Thyroid gland (tissue), 4 donors: ENCODE measurements at places on chromosomes 12 and 14.

DNA sequence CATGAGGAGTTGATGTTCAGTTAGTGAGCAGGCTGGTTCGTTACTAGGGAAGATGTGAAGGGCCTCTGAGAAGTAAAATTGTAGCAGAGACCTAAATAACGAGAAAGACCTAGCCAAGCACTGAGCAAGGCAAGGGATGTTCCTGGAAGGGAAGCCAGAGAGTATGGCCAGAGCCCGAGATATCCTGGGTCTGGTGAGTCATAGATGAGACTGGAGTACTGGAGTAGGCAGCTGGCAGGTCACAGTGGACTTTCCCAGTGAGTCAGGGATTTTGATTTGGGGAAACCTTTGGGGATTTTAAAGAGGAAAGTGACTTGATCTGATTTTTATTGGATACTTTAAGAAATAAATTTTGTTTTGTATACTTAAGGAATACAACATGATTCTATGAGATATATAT lies 369.0 kb downstream of the DIO2 start:
- no peaks in the 10 kb centered on the region for H3K27me3 ChIP-seq
- H3K4me3 ChIP-seq: no peak overlapping the region
- peak; percentile 2 for DNase-seq
- no peaks in the 10 kb centered on the region for H3K36me3 ChIP-seq
- H3K4me1 ChIP-seq: no peaks in the 10 kb centered on the region

GRCh38 chr14:59588101-59588500 lies 11.5 kb upstream of the CCDC175 start:
- no peak for DNase-seq
- no peaks in the 10 kb centered on the region for H3K4me1 ChIP-seq
- H3K27ac ChIP-seq: no peak overlapping the region
- no peak overlapping the region for H3K4me3 ChIP-seq

DNA sequence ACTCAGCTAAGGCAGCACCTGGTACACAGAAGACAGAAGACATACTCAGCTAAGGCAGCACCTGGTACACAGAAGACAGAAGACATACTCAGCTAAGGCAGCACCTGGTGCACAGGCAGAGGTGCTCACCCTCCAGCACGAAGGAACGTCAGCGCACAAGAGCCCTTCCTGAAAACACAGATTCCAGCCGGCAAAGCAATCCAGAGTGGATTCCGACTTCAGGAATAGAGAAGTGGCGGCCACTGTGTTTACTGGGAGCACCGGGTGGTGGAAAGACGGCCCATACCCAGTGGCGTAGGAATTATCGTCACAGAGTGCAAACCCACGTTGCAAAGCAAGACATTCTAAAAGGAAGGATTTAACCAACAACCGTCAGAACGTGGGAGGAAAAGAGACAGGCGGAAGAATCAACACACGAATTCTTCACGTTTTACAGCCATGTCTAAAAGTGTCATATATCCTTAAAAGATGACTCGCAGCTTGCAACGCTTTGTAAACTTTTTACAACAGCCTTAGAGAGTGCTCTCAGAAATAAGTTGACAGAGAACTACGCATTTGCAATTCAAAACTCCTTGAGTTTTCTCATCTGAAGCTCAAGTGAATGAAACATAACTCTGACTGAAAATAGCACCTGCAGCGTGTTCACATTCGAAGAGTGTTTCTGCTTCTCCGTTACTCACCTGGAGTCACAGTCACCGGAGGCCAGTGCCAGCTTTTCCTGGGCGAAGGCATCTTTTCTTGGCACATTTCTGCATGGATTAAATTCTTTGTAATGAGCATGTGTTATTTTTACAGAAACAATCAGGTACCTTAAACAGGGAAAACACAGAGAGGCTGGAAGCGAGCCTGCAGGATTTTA lies 55.8 kb upstream of the GALNT9 start:
- no peaks in the 10 kb centered on the region for H3K27me3 ChIP-seq
- DNase-seq: peak; percentile 35
- H3K4me1 ChIP-seq: peaks cover 14% of the 10 kb centered on the region
- no peaks in the 10 kb centered on the region for H3K36me3 ChIP-seq

DNA sequence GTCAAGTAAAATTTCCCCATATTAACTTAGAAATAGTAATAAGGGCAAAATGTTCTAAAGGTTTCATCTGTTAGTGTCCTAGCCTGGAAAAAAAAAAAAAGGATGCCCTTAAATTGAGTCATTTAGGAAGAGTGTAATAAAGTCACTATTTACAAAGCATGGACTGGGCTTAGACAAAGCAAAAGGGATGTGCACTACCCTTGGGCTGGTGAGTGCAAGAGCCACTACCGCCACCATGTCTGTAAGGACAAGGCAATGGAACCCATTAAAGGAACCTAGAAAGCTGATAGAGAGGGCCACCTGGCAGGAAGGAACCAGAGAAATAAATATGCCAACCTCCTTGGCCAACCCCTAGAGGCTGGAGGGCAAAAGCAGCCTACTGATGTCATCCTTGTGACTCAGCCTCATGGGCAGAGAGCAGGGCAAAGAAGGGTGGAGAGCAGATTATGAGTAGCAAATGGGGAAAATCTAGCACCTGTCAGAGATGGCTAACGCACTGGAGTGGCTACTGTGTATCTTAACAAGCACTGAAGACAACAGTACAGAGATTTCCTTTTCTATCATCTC lies 59.5 kb upstream of the FUT8 start:
- H3K4me1 ChIP-seq: no peaks in the 10 kb centered on the region
- no peak for DNase-seq
- no peaks in the 10 kb centered on the region for H3K27me3 ChIP-seq
- no peaks in the 10 kb centered on the region for H3K36me3 ChIP-seq
- H3K4me3 ChIP-seq: no peak overlapping the region

DNA sequence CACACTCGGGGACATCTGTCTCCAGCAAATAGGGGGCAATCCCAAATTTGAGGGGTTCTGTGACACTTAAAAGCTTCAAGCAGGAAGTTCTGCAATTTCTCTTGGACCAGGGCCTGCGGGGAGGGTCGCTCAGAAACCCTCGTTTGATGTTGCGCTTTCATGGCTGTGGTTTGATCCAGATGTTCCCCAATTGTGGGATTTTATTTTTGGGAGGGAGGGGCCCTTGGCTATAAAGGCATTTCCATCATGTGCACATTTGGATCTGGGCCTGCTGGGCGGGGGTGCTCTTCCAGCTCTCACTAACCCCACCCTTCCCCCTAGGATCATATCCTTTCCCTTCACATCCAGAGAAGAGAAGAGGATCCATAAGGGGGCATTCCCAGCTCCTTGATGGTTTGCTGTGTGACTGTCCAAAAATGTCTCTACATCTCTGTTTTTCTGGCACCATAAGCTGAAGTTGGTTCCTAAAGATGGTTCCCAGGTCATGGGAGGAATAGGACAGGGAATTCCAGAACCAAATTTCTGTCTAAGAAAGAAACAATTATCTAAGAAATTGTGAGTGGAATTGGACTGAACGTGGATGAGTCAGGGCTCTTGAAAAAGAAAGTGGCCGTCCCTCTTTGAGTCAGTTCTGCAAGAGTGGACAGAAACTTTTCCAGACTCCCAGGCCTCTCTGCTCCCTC lies 47.2 kb downstream of the SMUG1 start:
- peak overlapping the region; percentile 46 for H3K27ac ChIP-seq
- no peaks in the 10 kb centered on the region for H3K36me3 ChIP-seq
- no peaks in the 10 kb centered on the region for H3K4me1 ChIP-seq
- H3K4me3 ChIP-seq: no peak overlapping the region
- peak; percentile 51 for DNase-seq
- H3K27me3 ChIP-seq: no peaks in the 10 kb centered on the region

DNA sequence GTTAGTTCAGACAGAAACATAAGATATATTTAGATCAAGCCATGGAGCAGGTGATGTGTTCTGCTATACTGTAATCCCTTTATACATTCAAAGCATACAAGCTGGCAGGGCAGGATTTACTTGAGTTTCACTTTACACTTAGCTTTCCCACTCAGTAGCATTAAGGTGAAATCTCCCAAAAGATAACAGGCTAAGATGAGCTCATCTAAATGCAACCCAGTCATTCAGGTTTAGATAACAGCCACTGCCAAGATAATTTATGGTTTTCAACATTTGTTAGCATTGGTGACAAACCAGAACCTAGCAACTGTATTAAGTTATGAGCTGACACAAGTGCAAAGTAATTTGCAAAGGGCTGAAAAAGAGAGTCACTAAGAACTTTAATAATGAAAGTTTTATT lies 925.1 kb upstream of the ATXN7L3B start:
- H3K27ac ChIP-seq: no peak overlapping the region
- DNase-seq: no peak
- H3K27me3 ChIP-seq: no peaks in the 10 kb centered on the region
- H3K4me1 ChIP-seq: no peaks in the 10 kb centered on the region
- H3K36me3 ChIP-seq: no peaks in the 10 kb centered on the region

- H3K27ac ChIP-seq: no peak overlapping the region
- H3K4me3 ChIP-seq: no peak overlapping the region
- DNase-seq: no peak
- H3K36me3 ChIP-seq: peaks cover under 1% of the 10 kb centered on the region
- no peaks in the 10 kb centered on the region for H3K27me3 ChIP-seq
These were observed 114.8 kb downstream of the EML1 start for GRCh38 chr14:99907761-99908652.

DNA sequence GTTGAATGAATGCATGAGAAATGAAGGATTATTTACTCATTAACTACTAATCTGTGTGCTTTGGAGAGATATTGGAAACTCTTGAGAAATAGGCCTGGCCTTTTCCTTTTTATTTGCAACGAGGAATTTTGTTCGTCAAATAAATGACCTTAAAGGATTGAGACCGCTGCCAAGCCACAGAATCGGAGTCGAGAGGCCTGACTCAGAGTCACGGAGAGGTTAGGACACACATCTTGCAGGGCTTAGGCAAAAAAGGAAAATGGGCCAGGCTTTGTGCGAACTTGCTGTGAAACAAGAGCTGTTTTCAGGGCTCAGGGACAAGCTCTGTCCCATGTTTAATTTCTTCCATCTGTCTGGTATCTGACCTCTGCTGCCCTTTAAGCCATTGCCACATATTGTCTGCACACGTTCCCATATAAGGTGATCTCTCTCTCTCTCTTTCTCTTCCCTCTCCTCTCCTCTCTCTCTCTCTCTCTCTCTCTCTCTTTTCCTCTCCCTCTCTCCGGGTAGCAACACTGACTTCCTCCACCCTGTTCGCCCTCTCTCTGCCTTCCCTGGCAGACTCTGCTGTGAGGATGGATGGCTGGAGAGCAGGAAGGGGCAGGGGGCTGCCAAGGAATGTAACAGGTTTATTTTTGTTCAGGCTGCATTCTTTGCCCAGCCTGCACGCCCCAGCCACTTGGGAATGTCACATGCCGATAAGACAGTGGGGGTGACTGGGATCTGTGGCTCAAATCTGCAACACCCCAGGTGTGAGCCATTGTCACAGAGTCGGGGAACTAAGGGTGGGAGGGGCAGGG lies 14.9 kb upstream of the IFT81 start:
- H3K4me1 ChIP-seq: peaks cover 4% of the 10 kb centered on the region
- H3K4me3 ChIP-seq: no peak overlapping the region
- peak overlapping the region; percentile 89 for H3K27ac ChIP-seq
- no peaks in the 10 kb centered on the region for H3K27me3 ChIP-seq
- peak; percentile 71 for DNase-seq
- no peaks in the 10 kb centered on the region for H3K36me3 ChIP-seq

- H3K27ac ChIP-seq: no peak overlapping the region
- H3K4me1 ChIP-seq: no peaks in the 10 kb centered on the region
- H3K36me3 ChIP-seq: no peaks in the 10 kb centered on the region
- DNase-seq: no peak
- no peak overlapping the region for H3K4me3 ChIP-seq
These were observed 175.5 kb downstream of the TMTC2 start for GRCh38 chr12:82862069-82862841.

DNA sequence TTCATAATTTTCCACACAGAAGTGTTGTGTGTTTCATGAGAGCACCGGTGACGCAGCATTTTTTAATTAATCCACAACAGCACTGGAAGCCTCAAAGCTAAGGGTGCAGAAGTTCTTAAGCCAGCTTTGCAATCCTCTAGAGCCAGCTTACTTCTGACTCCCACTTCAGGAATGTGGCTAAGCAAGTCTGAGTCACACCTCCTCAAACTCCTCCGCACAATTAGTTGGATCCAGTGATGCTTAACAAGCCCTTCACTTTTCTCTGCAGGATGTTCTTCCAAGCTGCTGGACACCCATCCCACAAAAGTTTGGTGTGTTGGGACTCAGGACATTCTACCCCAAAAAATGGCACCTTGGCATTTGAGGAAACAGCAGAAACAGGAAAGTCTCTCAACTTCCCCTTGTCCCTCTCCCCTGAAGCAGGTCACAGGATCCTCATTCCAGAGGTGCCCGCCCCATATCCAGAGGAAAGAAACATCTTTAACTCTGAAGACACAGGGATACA lies 210.0 kb downstream of the PPM1H start:
- no peak overlapping the region for H3K4me3 ChIP-seq
- peaks cover 80% of the 10 kb centered on the region for H3K4me1 ChIP-seq
- no peaks in the 10 kb centered on the region for H3K36me3 ChIP-seq
- peak; percentile 77 for DNase-seq
- no peaks in the 10 kb centered on the region for H3K27me3 ChIP-seq

DNA sequence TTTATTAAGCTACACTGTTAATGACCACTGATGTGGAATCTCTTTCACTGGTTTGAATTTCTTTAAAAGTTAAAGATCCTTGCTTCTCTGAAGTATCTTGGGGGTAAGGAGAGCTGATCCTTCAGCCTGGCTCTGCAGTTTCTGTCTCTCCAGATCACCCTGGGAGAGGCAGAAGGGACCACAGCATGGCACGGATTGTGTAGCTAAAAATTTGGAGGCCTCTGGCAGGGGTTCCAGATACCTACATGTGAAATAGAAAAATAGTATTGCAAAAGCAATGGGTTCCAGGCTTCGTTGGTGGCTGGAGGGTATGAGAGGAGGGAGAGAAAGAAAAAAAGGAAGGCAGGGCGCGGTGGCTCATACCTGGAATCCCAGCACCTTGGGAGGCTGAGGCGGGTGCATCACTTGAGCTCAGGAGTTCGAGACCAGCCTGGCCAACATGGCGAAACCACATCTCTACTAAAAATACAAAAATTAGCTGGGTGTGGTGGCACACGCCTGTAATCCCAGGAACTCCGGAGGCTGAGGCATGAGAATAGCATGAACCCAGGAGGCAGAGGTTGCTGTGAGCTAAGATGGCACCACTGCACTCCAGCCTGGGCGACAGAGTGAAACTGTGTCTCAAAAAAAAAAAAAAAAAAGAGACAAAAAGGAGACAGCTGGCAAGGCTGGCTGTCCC lies 3.4 kb downstream of the CHST11 start:
- no peaks in the 10 kb centered on the region for H3K27me3 ChIP-seq
- H3K4me1 ChIP-seq: peaks cover 37% of the 10 kb centered on the region
- no peak overlapping the region for H3K27ac ChIP-seq
- no peak for DNase-seq
- H3K36me3 ChIP-seq: no peaks in the 10 kb centered on the region

- DNase-seq: no peak
- no peaks in the 10 kb centered on the region for H3K36me3 ChIP-seq
- no peaks in the 10 kb centered on the region for H3K27me3 ChIP-seq
- H3K4me3 ChIP-seq: no peak overlapping the region
- H3K4me1 ChIP-seq: no peaks in the 10 kb centered on the region
These were observed 221.8 kb upstream of the DCN start for GRCh38 chr12:91404441-91404840.

GRCh38 chr14:27528328-27528727 lies 930.5 kb upstream of the NOVA1 start:
- no peaks in the 10 kb centered on the region for H3K4me1 ChIP-seq
- no peak for DNase-seq
- no peak overlapping the region for H3K4me3 ChIP-seq
- H3K27ac ChIP-seq: no peak overlapping the region
- no peaks in the 10 kb centered on the region for H3K27me3 ChIP-seq
